ENCODE measurements at places on chromosomes 2 and 18.

GRCh38 chr18:27794181-27794926, 382.6 kb downstream of the CDH2 start:
- no peak for DNase-seq

GRCh38 chr2:3154700-3155099, 222.9 kb downstream of the EIPR1 start:
- no peak for DNase-seq

DNA sequence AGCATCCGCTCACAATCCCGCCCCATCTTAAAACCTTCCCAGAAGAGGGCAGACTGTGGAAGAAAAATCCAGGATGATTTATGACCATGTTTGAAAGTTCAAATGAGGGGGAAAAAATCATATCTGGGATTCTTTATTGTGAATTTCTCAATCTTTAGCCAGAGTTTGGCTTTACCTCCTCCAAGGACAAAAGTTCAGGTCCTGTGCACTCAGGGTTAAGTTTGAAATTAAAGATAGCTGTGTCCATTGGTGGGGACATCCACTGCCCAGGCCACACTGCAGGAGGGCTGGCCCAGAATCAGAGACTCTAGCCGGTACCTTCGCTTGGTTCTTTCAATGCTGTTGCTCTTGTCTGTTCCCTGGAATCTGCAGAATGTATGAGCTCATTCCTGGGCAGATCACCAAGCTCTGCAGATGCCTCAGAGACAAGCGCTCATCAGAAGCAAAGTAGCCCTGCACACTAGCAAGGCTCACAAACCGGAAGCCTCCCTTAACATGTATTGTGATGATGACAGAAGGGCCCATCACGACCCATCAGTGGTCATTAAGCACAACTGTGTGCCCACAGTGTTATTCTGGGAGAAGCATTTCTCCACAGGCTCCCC, 375.3 kb upstream of the KLHL29 start:
- DNase-seq: no peak

- no peak for DNase-seq
These were observed 179.8 kb upstream of the RBBP8 start for GRCh38 chr18:22753130-22753831.

GRCh38 chr2:179096090-179096489, 46.2 kb upstream of the CCDC141 start:
- no peak for DNase-seq

- DNase-seq: no peak
These were observed 308.6 kb downstream of the AKAIN1 start for GRCh38 chr18:4888251-4889040.

All from NCI-H1092 (cell line).